Activated T-cell treated with anti-CD3 and anti-CD28 coated beads, Interleukin-2, amount 50 U/mL, for 4 hours (primary cell): ENCODE measurements at places on chromosomes 3 and 15.

DNA sequence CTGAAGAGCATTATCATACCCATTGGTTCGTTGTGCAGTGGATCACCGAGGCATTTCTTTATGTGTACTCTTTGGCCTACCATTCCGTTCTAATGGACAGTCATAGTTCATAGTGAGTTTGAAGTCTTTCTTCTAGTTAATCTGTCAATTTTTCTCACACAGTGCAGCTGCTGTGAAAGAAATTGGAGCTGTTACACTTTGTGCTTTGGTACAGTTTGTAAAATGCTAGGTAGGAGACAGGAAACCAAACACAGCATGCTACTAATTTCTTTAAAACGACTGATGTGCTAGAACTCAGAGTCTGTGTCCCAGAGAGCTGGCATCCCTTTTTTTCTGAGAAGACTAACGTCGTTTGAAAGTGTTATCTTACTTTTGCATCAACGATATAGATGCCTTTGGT, 218.9 kb downstream of the CNTN4 start:
- DNase-seq, result no peak

- no peak for DNase-seq
Observed at GRCh38 chr3:3560591-3561311, 238.5 kb upstream of the LRRN1 start.

DNA sequence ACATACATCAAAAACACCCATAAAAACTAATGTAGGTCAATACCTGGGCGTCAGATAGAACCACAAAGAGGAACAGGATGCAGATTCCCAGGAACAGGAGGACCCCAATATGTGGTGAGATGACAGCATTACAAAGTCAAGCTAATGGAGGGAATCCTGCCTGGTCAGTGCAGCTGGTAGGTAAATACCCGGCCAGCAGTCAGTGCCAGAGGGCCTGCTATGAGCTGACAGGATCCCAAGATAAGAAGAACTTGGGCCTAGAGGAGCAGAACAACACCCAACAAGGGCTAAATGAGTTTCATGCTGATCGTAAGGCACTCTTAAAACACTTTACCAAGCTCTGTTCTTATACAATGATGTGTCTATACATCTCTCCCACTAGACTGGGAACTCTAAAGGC, 61.2 kb upstream of the KCNMB2 start:
- no peak for DNase-seq

DNA sequence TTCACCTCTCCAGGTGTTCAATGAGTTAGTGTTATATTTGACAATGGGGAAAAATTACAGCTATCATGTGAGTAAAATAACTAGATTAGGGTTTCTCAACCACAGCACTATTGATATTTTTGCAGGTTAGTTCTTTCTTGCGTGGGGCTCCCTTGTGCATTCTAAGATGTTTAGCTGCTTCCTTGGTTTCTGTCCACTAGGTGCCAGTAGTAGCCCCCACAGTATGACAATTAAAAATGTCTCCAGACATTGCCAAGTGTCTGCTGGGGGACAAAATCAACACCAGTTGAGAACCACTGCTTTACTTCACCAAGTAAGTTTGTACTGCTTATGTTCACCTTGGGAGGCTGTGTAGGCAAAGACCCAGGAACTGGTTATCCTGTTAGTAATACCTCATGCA, 618.7 kb downstream of the EDEM1 start:
- no peak for DNase-seq

DNA sequence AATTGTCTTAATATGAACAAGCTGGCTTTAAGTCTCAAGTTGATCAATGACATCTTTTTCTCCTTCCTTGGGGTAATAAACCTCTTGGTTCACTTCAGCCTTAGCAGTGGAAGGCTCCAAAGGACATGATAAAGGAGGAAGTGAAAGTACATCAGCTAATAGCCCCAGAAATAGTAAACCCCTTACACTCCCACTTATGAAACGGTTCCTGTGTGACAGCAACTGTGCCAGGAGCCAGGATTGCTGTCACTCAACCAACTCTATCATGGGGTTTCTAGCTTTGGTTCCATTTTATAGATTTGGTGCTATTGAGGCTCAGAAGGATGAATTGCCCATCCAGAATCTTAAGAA, 216.7 kb downstream of the ABHD5 start:
- no peak for DNase-seq

DNA sequence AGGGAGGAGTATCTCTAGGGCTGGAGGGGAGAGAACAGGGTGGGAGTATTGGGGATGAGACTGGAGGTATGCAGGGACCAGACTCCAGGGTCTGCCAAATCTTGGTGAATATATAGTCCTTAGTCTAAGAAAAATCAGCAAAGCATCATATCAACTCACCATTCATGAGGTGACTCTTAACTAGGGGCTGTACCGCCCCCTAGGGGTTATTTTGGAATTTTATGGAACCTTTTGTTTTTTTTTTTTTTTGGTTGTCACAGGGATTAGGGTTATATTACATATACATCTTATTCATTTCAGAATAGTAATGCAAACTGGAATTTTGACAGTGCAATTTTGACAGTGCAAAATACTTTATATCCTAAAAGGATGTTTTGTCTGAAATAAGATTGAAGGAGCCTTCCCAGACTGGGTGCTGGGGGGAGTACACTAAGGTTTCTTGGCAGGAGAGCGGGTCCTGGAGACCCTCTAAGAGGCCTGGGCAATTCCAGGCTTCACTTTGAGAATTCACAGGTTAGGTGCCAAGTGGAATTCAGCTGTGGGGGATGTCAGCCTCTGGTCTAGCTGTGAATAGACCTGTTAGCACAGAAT, 7.5 kb downstream of the CMTM7 start:
- no peak for DNase-seq

DNA sequence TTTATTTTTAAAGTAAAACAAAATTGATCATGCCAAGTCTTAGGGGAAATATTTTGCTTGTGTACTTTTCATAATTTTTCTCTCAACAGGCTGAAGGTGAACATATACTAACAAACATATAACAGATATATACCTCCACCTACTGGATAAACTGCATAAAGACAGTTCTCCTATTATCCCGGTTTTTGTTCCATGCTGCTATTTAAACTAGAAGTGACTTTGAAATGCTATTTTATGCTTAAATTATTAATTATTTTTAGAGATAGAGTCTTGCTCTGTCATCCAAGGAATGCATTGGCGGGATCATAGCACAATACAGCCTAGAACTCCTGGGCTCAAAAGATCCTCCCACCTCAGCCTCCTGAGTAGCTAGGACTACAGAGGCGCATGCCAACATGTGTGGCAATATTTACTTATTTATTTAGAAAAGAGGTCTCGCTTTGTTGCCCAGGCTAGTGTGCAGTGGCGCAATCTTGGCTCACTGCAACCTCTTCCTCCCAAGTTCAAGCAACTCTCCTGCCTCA, 49.8 kb downstream of the ST3GAL6 start:
- no peak for DNase-seq

DNA sequence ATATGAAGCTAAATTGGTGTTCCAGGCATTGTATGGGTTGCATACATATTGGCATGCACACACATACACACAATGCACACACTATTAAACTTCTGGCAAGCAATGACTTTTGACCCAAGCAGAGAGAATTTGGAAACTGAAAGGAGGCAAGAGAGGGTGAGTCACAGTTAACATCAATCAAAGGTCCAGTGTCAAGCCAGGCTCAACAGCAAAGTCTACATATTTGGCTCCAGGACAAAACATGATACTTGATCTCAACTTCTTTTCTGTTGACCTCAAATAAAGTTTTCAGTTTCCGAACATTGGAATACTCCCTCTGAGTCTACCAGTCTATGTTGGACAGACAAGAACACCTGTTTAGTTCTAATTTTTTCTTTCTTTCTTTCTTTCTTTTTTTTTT, 28.3 kb downstream of the IL12A start:
- DNase-seq, result no peak

- no peak for DNase-seq
Observed at GRCh38 chr15:69696946-69697345, 244.3 kb downstream of the RPLP1 start.

- no peak for DNase-seq
Observed at GRCh38 chr3:13262493-13263211, 157.5 kb downstream of the NUP210 start.

DNA sequence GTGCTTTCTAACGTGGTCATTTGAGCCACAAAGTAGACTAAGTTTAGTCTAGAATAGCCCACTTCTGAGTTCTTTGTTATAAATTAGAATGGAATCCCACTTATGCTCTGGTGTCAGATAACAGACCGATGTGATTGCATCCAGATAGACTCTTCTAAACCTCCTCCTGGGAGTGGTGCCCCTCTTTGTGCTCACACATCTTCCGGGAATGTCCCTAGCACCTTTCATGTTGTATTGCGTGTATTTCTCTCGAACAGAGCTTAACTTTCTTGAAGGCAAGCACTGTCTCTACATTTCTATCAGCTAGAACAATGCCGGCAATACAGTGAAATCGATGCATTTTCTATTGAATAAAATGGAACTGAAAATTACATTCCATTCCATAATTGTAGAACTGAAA, 23.0 kb downstream of the CP start:
- no peak for DNase-seq

DNA sequence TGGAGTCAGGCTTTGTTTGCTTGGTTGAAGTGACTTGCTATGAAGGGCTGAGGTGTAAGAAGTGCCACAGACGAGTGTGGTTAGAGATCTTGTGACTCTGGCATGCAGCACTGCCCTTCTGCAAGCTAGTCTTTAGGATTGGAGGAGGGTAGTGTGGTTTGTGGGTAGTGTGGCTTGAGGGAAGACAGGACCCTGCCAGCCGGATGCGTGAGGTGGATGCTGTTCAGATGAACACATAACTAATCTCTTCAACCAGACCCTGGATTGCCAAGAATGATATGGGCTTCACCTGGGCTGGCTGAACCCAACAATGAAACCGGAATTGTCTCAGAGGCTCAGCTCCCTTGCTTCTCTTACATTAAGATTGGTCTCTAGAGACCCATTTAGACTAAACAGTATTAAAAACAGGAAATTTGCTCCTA, 32.7 kb downstream of the STARD9 start:
- no peak for DNase-seq

GRCh38 chr3:127226946-127227842, 34.3 kb downstream of the PRR23E start:
- DNase-seq, result no peak

GRCh38 chr3:123083383-123084124, 16.7 kb downstream of the PDIA5 start:
- DNase-seq, result no peak

DNA sequence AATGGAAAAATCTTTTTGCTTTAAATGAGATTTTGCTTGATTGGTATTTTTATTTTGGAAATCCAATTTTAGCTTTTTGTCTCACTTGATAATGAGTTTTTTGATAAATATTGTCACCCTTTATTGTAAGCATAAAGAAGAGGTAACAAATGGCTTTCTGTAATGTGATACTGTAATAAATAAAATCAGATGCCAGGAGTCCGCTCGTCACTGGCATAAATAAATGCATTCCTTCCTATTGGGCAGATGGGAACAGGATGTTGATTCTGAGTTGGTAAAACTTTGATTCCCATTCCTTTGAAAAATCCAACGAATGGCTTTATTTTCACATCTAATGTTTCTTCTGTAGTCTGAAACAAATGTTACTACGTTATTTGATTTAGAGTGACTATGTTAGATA, 59.9 kb downstream of the CACNA2D3 start:
- no peak for DNase-seq

- DNase-seq, result no peak
Observed at GRCh38 chr3:135226057-135226456, 431.0 kb downstream of the EPHB1 start.

- no peak for DNase-seq
Observed at GRCh38 chr15:66855041-66855440, 153.0 kb downstream of the SMAD6 start.

DNA sequence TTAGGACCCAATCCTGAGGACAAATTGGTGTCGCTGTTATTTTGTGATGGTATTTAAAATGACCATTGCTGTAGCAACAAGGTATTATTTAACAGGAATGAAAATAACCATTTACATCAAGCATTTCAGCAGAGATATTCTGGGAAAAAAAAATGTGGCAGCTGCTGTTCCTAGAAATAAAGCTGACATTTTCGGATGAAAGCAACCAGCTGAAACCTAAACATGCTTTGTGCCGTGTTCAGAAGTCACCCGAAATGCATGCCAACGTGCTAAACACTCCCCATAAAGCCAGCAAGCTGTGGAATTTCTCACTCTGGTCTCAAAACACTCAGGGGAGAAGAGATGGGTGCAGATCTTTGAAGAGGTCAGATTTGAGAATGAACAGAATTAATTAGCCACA, 31.5 kb upstream of the TAFA4 start:
- no peak for DNase-seq

DNA sequence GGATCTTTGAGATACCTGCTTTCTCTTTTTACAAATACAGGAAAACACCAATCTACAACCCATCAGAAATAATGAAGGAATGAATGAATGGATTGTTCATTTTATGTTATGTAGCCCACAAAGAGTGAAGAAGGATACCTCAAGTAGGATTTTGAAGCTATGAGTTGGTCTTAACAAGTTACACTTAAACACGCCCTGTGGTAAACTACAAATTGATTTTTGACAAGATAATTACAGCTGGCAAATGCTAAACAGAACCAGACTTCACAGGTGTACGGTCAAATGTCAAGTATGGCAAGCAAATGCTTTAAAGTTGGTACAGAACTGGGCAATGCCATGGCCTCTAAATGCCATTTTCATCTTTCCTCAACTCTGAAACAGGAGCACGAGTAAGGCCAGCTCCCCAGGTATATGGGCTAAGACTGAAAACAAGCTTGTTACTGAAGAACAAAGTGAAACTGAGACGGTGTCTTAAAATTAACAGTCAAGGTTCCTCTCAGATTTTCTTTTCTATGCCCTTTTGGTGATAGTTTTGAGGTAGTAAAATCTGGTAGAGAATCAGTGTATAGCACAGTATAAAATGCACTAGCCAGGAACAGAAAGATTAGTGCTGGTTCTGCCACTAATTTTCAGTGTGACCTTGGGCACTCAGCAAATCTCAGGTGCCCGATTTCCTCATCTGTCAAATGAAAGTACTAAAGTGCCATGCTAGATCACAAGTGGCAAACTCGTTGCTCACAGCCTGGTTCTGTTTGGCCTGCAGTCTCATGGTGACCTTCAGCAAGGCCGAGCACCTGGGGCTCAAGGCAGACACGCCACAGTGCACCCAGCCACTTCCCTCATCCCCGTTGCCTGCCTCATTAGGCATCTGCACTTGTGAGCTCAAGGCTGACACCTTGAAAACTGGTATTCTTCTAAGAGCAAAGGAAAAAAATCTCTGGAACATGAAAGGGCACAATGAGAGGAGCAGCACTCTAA, 9.5 kb downstream of the RUVBL1 start:
- DNase-seq, result no peak

GRCh38 chr3:148820361-148821245, 7.0 kb upstream of the CPB1 start:
- no peak for DNase-seq

DNA sequence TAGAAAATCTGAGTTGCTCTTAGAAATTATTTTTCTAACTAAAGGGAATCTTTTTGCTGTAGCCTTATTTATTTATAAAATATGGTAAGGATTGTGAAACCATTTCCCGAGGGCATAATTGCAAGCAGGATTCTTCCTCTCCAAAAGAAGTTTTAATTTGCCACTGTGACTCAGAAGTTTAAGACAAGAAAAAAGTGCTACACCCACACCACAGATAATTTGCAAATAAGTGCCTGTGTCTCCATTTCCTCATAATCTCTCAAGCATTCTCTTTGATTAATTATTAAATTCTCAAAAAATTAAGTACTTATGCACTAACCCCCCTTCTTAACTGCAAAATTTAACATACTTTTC, 43.6 kb downstream of the RASA2 start:
- no peak for DNase-seq
